ENCODE measurements at places on chromosomes 6 and 20.
A peak's percentile ranks its signal among the peaks of the same experiment; 100 is the strongest.

- peak; percentile 95 for DNase-seq
Observed at GRCh38 chr6:34243901-34244884, 4.6 kb downstream of the SMIM29 start.

DNA sequence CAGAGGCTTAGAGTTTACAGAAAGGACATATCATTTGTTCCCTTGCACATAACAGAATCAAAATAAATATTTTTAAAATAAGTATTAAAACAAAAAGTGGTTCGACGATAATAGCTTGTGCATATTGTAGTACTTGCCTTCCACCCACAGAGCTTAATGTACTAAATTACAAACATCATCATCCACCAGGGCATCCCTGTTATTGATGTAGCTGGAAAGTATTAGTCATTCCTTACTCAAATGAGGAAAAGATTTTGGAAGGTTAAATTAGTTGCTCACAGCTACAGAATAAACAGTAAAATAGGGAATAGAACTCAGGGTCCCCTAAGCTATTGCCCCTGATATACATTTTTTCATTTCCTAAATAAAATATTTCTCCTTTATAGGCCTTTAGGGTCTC is 150.3 kb downstream of the PTPRK start:
- DNase-seq: peak; percentile 74

DNA sequence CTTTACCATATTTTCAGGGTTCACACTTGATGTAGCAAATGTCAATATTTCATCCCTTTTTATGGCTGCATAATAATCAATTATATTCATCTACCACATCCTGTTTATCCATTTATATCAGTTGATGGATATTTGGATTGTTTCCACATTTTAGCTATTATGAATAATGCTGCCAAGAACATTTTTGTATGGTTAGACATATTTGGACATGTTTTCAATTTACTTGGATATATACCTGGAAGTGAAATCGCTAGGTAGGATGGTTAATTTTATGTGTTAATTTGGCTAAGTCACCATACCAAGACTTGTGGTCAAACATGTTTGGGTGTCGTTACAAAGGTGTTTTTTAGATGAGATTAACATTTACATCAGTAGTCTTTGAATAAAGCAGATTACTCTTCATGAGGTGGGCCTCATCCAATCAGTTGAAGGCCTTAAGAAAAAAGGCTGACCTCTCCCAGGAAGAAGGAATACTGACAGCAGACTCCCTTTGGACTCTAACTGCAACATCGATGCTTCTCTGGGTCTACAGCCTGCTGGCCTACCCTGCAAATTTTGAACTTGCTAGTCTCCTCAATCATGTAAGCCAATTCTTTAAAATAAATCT is 196.5 kb downstream of the BACH2 start:
- no peak for DNase-seq

DNA sequence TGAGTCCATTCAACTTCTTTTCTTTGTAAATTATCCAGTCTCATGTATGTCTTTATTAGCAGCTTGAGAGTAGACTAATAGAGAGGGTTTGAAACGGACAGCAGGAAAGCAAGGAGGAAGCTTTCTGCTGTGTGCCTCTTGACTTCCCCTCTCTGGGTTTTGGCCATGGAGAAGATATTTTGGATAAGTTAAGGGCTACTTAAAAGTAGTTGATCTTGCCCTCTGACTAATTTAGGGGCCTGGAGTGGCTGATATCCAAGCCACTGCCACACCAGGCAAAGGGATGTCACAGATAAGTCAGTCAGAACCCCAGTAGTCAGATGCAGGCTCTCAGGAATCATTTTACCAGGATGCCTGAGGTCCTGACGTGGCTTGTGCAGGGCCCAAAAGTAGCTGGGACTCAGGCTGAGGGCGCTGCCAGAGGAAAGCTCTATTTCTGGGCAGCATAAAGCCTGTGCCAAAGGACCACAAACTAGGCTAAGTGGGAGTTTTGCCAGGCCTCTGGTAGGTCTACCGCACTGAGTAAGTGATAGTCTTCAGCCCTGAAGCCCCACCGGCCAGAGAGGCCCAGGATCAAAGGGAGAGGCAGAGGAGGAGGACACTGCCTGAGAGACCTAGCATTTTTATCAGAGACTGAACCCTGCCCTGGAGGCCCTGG is 41.6 kb upstream of the IYD start:
- DNase-seq: no peak

DNA sequence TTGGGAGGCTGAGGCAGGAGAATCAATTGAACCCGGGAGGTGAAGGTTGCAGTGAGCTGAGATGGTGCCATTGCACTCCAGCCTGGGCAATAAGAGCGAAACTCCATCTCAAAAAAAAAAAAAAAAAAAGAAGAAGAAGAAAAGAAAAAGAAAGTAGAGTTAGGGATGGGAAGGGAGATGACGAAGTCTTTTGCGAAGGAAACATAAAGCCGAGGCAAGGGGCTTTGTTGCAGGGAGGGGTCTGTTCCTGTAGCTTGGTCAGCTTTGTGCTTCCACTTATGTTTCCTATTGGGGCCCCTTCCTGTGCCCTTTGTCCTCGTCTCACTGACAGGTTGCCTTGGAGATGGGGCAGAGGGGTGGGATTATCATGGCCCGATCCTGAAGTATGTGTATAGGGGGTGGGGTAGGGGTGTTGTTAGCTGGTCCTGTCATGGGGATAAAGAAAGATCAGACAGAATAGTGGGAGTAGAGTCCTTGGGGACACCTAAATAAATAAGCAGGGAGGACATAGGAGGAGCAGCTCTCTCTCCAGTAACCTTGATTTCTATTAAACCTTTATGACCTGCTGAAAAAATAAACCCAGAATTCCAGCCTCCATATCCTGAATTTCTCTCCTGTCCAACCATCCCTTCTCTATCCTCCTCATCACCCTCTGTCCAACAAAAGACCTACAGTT is 1.1 kb upstream of the CLIC1 start:
- no peak for DNase-seq

Measured in astrocyte of the spinal cord (primary cell).